RCC 7860 (cell line): ENCODE measurements at places on chromosomes 11 and 22.
A peak's percentile ranks its signal among the peaks of the same experiment; 100 is the strongest.

DNA sequence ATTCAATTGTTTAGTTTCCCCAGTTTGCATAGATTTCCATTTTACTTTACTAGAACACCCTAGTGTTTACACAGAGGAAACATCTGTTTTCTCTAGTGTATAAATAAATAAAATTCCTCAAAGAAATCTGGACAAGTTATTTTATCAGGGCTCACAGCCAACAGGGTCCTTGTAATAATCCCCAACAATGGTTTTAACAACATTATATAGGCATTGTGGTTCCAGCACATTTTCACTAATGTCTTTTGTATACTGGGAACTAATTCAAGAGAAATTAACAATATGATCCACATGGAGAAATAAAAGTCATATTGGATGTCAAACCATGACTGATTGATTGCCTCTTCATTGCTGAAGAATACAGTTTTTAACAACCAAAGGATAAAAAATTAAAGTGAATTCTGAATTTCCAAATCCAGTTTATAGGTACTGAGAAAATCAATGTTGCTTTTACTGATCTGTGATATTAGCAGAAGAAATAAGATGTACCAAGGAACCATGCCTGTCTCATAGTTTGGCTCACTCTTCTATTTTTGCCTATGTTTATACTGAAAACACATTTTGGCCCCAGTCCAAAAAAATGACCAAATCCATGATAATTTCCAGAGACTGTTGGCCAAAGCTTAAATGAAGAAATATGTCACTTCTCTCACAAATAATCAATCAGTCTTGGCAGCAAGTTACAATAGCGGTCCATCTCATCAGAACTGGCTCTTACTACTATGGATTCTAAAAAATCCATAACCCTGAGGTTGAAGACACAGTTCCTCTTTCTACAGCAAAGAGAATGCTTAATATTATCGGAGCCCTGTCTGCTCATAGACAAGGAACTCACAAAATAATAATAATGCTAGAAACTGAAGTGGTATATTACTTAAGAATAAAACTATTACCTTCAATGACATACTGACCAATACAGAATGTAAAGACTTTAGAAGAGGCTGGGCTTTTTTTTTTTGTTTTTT is 1.4 kb upstream of the MS4A13 start:
- DNase-seq = no peak

- DNase-seq = peak; percentile 45
These were observed 4.7 kb downstream of the FEN1 start for GRCh38 chr11:61797263-61797944.

DNA sequence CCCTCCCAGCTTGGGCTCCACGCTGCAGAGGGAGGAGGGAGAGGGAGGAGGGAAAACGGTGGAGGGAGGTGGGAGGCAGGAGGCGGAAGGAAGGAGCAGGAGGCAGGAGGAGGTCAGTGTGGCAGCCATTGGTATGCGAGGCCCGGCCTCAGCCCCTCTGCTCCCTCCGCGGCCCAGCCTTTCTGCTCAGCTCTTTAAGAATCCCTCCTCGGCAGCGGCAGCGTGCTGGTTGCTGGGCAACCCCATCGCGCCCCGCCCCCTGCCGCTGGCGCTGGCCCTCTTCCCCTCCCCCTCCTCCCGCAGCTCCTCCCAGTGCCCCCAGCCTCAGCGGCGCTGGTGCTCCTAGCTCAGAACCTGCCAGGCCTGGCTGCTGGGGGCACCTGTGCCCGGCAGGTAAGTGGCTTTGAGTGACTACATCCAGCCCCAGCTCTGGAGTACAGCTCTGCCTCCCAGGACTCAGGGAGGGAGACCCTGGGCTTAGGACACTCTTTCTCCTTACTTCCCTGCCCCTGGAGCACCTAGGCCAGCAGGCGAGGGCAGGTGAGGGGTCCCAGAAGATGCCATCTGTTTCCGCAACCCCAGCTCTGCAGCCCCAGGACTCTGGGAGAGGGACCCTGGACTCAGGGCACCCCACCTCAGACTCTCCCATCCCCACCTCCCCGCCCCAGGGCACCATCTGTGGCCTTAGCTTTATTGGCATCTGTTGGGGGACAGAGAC is 7.2 kb upstream of the FLRT1 start:
- no peak for DNase-seq

GRCh38 chr22:38826801-38827200 is 17.0 kb downstream of the NPTXR start:
- DNase-seq = no peak

DNA sequence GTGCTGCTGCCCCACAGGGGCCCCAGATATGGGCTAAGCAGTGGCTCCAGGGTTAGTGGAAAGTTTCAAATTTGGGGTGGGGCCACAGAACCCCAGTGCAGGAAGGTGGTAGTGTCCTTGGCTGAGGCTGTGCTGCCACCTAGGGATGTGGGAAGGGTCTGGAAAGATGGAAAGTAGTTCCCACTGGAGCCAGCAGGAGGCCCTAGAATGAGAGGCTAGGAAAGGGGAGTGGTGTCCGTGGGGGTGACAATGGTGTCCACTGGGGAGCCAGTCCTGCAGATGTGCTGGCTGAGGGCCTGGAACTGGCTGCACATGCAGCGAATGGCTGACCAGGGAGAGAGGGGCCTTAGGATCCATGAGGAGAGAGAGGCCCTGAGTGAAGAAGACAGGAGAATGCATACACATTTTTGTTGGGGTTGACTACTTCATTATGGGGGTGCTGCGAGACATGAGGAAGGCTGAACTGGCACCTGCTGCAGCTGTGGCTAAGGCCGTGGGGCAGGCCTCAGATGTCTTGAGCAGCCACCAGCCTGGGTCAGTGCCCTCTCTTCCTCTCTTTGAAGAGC is 21.1 kb downstream of the RFPL3 start:
- no peak for DNase-seq

- DNase-seq = no peak
These were observed 22.3 kb downstream of the NTM start for GRCh38 chr11:131392528-131393255.
